ENCODE measurements at places on chromosomes 3 and 15. TPM values are rescaled to one million over a fixed set of nuclear protein-coding genes. Genes with fewer than 3 reads are reported as not detected.

- no peaks in the 10 kb centered on the region for H3K36me3 ChIP-seq
- no peak overlapping the region for H3K27ac ChIP-seq
- no peaks in the 10 kb centered on the region for H3K27me3 ChIP-seq
- DNase-seq: peak; percentile 58
Observed at GRCh38 chr15:93152360-93152759, 63.3 kb upstream of the RGMA start.

DNA sequence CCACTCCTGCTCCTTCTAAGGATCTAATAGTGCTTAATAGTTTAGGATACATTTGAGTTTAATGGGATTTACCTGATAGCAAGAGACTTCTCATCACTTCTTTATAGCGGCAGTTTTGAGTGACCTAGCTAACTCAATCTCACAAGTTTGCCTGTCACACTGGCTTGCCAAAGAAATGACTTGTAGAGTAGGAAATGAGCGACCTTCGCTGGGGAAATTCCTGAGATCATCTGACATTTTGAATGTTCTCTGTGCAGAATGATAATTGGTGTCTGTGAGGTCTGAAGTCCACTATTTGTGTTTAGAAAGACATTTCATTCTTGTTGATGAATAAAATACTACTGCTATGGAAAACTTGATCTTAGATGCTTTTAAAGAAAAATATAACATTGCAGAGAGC is 30.3 kb downstream of the SUCLG2 start:
- no peaks in the 10 kb centered on the region for H3K27me3 ChIP-seq
- peaks cover 5% of the 10 kb centered on the region for H3K4me1 ChIP-seq
- peaks cover 7% of the 10 kb centered on the region for H3K36me3 ChIP-seq

DNA sequence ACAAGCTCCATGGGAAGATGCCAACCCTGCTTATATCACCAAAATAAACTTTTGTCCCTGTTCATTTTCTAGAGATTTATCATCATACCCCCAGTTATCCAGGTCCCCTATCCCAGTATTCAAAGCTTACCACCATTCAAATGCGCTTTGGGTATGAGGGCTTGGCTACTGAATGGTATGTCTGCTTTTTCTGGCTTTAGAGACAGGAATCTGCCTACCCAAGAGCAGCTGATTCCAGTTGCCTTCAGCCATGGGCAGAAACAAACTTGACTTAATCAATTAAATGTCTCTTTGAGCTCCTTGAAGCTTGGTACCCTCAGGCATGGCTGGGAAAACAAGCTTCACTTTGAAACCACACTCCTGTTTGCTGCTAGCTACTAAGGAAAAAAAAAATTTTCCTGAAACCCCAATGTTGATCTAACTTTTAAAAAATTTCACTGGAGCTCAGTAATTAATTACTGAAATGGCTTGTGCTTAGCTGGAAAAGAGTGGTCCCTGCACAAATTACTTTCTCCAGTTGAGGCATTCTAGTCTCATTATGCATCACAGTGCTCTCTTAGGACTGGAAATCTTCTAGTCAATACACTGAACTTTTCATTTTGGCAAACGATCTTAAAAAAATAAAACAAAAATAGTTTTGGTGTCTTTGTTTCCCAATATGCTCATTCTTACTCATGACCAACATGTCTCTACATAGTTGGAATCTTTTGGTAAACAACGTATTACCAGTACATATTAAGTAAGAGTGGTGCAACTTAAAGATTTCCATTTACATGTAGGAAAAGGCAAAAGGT is 242.8 kb downstream of the DTWD1 start:
- no peak overlapping the region for H3K27ac ChIP-seq
- no peak overlapping the region for H3K4me3 ChIP-seq
- no peaks in the 10 kb centered on the region for H3K4me1 ChIP-seq

- H3K27ac ChIP-seq: no peak overlapping the region
- H3K4me1 ChIP-seq: no peaks in the 10 kb centered on the region
- no peaks in the 10 kb centered on the region for H3K36me3 ChIP-seq
- no peak for DNase-seq
- H3K4me3 ChIP-seq: no peak overlapping the region
Observed at GRCh38 chr15:39419651-39420050, 161.2 kb upstream of the THBS1 start.

GRCh38 chr3:8542190-8543135 is 40.8 kb downstream of the LMCD1 start:
- H3K27ac ChIP-seq: no peak overlapping the region
- H3K4me3 ChIP-seq: no peak overlapping the region
- H3K36me3 ChIP-seq: no peaks in the 10 kb centered on the region
- no peaks in the 10 kb centered on the region for H3K4me1 ChIP-seq
- H3K27me3 ChIP-seq: no peaks in the 10 kb centered on the region
- no peak for DNase-seq

DNA sequence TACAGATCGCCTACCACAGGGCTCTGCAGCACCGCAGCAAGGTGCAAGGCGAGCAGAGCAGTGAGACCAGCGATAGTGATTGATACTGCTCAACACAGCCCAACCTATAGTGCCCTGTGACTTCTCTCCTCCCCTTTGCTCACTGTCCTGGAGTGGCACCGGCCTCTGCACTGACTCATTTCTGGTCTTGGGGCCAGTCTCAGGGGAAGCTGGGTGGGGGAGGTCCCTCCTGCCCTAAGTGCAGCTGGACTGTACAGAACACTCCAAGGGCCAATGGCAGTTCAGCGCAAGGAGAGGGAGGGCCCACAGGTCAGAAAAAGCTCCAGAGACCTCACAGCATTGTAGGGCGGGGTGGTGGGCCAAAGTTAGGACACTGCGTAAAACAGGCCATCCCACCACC is 2.5 kb upstream of the OGG1 start:
- H3K36me3 ChIP-seq: peaks cover 60% of the 10 kb centered on the region
- H3K4me3 ChIP-seq: no peak overlapping the region
- H3K4me1 ChIP-seq: peaks cover 29% of the 10 kb centered on the region
- H3K27ac ChIP-seq: no peak overlapping the region

- peak overlapping the region; percentile 79 for H3K4me3 ChIP-seq
- H3K4me1 ChIP-seq: peaks cover 73% of the 10 kb centered on the region
- peak overlapping the region; percentile 85 for H3K27ac ChIP-seq
- H3K36me3 ChIP-seq: peaks cover 19% of the 10 kb centered on the region
Observed at GRCh38 chr3:141402476-141403171, 34.3 kb downstream of the ZBTB38 start.

DNA sequence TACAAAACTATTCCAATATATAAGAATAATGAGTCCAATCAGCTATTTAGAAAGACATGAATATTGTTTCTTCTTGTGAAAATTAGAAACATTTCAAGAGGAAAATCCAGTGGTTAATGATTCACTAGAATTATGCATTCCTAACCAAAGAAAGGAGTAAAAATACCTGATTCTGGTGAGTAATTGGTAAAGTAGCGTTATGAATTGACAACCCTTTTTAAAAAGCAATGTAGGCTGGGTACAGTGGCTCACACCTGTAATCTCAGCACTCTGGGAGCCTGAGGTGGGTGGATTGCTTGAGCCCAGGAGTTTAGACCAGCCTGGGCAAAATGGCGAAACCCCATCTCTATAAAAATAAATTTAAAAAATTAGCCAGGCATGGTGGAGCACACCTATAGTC is 43.3 kb downstream of the TOPAZ1 start:
- no peak overlapping the region for H3K27ac ChIP-seq
- H3K4me1 ChIP-seq: no peaks in the 10 kb centered on the region
- H3K36me3 ChIP-seq: no peaks in the 10 kb centered on the region
- DNase-seq: no peak
- no peaks in the 10 kb centered on the region for H3K27me3 ChIP-seq

DNA sequence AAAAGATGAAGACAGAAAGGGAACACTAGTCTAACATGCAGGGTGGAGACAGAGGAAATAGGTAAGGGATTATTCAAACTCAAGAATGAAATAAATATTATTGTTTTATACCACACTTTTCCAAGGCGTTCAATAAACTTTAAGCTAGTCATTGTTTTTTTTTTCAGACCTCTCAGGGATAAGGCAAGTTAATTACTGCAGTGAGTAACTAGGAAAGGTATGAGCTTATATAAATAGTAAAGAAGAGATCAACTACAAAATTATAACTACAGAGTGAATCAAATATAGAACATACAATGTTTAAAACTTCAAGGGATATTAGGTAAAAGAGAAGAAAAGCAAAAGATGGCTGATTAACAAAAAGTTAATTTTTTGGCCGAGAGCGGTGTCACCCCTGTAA is 31.5 kb upstream of the XXYLT1 start:
- DNase-seq: no peak
- no peak overlapping the region for H3K27ac ChIP-seq
- peaks cover 17% of the 10 kb centered on the region for H3K36me3 ChIP-seq
- no peaks in the 10 kb centered on the region for H3K27me3 ChIP-seq

DNA sequence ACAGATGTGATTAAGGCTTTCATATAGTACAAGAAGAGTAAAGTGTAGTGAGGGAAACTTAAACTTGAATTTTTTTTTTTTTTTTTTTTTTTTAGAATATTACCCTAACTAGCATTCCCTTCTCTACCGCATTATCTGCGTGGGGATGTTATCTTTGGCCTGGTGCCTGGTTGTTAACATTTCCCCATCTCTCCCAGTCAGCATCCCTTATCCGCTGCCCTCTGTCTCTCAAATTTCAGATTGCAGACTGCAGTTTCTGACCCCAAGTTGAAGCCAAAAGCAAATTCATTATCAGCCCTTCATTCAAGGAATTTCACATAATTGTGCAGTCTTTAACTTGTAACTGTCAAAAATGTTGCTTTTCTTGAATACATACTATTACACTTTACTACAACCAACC is 353.0 kb downstream of the PLOD2 start:
- no peaks in the 10 kb centered on the region for H3K4me1 ChIP-seq
- no peak for DNase-seq
- H3K36me3 ChIP-seq: no peaks in the 10 kb centered on the region
- no peak overlapping the region for H3K4me3 ChIP-seq

DNA sequence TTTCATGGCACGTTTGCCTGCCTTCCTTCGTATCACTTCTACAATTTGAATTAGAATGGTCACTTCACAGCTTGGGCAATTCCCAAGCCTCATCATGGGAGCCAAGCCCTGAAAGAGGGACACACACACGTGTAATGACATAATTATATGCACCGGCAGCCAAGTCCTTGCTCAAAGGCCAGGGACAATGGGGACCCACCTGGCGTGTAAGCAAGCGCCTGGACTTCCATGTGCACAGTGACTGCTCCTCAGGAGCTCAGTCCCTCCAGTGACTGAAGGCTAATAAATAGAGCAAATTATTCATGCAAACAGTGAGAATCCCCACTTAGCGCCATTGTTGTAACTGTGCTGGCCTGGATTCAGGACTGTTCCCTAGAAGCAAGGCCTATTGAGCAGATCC is 115.1 kb downstream of the DNAJB8 start:
- peaks cover 9% of the 10 kb centered on the region for H3K36me3 ChIP-seq
- no peak for DNase-seq
- no peaks in the 10 kb centered on the region for H3K4me1 ChIP-seq
- H3K27ac ChIP-seq: no peak overlapping the region

GRCh38 chr15:49946681-49947080 is 172.4 kb downstream of the ATP8B4 start:
- no peaks in the 10 kb centered on the region for H3K36me3 ChIP-seq
- no peak for DNase-seq
- no peak overlapping the region for H3K27ac ChIP-seq
- no peaks in the 10 kb centered on the region for H3K4me1 ChIP-seq

Gene FRMD4B
- 18.3 TPM for total RNA-seq

All from CD4-positive, alpha-beta memory T cell (primary cell).